ENCODE measurements at places on chromosomes 12 and 14.
A peak's percentile ranks its signal among the peaks of the same experiment; 100 is the strongest.

- no peak for DNase-seq
Observed at GRCh38 chr12:82057770-82058169, 298.6 kb upstream of the PPFIA2 start.

- DNase-seq: peak; percentile 86
Observed at GRCh38 chr14:94342334-94342934, 19.3 kb upstream of the SERPINA6 start.

GRCh38 chr12:117236456-117237001, 46.3 kb upstream of the FBXO21 start:
- peak; percentile 90 for DNase-seq

DNA sequence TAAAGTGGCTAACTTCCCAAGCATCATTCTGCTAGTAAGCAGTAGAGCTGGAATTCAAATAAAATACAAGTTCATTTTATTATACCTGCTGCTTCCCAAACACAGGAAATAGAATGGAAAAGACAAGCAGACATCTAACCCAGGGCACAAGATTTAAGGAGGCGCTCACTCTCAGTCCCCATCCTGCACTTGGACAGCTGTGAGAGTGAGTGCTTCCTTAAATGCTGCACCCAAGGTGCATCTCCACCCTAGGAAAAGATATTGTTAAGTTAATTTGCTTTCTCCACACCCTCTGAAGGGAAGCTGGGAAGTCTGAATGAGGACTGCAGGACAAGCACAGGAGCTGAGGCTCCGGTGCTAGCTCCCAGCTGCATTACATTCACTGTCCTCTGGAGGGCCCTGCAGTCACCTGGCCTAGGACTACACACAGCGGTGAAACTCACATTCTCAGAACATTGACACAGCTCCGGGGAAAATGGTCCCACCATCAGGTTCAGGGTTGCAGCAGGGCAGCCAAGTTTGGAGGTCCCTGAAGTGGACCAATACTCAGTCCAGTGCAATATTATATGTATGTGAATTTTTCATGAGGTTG, 14.2 kb downstream of the HEBP1 start:
- no peak for DNase-seq

DNA sequence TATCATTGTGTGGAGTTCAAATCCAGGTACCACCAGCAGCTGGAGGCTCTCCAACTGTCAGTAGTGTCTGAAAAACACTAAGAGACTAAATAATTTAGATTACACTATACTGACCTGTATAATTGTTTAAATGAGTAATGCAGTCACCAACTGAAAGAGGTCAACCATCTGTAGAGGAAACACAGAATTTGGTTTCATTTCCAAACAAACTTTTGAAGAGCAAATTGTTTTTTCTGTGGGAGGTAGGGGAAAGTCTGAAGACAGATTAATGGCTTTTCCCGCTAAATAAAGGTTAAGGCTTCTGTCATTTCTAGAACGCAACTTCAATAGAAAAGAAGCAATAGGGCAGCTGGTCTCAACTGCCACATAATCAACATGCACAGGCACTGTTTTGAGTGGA, 462.6 kb downstream of the PRKD1 start:
- no peak for DNase-seq

DNA sequence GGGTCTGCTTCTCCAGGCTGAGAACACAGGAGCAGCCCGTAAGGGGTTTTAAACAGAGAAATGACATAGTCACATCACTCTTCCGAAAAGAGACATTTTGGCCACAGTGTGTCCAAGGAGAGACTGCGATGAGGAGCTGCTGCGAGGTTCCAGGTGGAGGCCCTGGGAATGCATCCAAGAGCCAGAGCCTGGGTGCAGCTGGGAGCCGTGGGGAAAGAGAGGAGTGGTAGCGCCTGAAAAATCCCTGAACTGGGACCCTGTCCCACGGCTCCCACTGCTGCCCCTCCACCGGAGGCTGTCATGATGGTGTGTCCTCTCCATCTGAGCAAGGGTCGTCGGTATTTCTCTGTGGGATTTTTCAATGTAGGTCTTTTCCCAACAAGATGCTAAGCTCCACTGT, 146.9 kb downstream of the BCL11B start:
- DNase-seq: peak; percentile 70

GRCh38 chr12:44098786-44099185, 262.9 kb downstream of the TMEM117 start:
- no peak for DNase-seq

GRCh38 chr12:115296613-115297198, 612.7 kb upstream of the TBX3 start:
- no peak for DNase-seq

- no peak for DNase-seq
Observed at GRCh38 chr12:46914336-46914735, 88.5 kb upstream of the SLC38A4 start.

DNA sequence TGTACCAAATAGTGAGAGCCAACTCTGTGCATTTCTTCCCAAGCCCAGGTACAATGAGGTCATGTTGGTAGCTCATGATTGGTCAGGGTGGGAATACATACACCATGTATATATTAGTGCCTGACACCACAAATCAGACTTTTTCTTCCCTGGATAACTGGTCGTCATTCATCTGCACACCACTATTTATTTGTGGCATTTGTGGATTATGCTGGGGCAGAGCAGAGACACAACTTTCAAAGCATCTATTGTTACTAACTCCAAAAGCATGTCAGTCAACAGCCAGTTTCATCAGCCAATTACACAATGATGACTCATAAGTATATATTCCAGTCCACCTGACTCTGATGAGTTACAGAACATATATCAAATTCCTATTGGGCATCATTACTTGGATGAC, 181.7 kb downstream of the ADAMTS20 start:
- no peak for DNase-seq

- no peak for DNase-seq
Observed at GRCh38 chr14:68232300-68233055, 412.9 kb downstream of the RAD51B start.

GRCh38 chr14:26200687-26201086, 397.1 kb downstream of the NOVA1 start:
- DNase-seq: no peak

GRCh38 chr12:72031066-72031465, 92.4 kb downstream of the TPH2 start:
- DNase-seq: no peak

- no peak for DNase-seq
Observed at GRCh38 chr12:81888106-81888740, 129.1 kb upstream of the PPFIA2 start.

DNA sequence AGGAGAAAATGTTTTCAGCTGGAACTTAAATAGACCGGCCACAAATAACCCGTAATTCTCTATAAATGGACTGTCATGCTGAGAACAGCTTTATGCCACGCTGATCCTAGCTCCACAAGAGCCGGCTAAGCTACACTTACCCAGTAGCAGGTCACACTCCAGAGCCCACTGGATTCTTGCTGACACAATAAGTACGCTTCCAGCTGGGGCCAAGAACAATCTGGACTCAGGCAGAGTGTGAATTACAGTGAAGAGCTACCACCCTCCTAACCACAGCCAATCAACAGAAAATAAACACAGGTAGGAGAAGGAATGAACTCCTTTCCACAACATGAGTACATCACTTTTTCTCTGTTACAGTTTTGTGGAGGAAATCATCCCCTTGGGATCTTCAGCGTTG, 531.3 kb downstream of the GALC start:
- no peak for DNase-seq
